ENCODE measurements at places on chromosomes 1 and 21. TPM values are rescaled to one million over a fixed set of nuclear protein-coding genes. Genes with fewer than 3 reads are reported as not detected.

SAMD11 gene
- 1.9 TPM for total RNA-seq

HHIPL2 gene
- not detected for total RNA-seq

KCTD3 gene
- 31.1 TPM for total RNA-seq

- no peak for DNase-seq
Measured at GRCh38 chr1:241963722-241964121, 6.2 kb downstream of the BECN2 start.

DNA sequence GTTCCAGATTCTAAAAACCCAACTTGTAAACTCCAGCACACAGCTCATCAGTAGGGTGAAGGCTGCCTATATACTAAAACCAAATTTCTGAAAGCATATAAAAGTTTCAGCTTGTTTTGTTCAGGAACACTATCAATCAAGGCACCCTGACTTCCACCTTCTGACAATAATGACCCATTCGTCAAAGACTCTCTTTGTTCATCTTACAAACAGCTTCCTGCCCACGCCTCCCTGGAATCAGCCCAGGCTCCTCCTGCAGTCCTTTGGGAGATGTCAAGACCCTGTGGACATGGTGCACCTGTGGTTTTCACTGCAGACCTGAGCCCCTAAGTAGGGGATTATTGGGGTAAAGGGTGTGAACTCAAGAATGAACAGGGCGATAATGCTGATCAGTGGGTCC, 178.9 kb upstream of the CAMK1G start:
- DNase-seq = no peak

TMEM82 gene
- total RNA-seq = not detected

DNA sequence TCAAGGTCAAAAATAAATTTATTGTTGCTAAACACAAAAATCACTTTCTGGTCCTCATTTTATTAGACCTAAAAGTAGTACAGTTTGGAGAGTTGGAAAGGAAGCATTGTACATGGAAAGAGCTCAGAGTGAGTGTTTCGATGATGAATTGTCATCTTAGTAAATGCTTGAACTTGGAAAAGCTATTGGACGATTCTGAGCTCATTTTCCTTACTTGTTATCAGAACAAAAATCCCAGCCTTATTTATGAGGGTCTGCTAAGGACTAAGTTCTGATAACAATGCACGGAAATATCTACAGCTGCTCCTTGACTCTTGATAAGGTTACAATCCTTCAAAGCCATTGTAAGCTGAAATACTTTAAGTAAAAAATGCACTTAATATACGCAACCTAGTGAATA, 710.0 kb upstream of the PTBP2 start:
- DNase-seq = no peak

- no peak for DNase-seq
Measured at GRCh38 chr1:16905110-16905867, 9.5 kb downstream of the RNU1-2 start.

- DNase-seq = peak; percentile 7
Measured at GRCh38 chr1:2777424-2778219, 23.9 kb downstream of the TTC34 start.

- no peak for DNase-seq
Measured at GRCh38 chr1:97919585-97920261, 1.1 kb downstream of the DPYD start.

DNA sequence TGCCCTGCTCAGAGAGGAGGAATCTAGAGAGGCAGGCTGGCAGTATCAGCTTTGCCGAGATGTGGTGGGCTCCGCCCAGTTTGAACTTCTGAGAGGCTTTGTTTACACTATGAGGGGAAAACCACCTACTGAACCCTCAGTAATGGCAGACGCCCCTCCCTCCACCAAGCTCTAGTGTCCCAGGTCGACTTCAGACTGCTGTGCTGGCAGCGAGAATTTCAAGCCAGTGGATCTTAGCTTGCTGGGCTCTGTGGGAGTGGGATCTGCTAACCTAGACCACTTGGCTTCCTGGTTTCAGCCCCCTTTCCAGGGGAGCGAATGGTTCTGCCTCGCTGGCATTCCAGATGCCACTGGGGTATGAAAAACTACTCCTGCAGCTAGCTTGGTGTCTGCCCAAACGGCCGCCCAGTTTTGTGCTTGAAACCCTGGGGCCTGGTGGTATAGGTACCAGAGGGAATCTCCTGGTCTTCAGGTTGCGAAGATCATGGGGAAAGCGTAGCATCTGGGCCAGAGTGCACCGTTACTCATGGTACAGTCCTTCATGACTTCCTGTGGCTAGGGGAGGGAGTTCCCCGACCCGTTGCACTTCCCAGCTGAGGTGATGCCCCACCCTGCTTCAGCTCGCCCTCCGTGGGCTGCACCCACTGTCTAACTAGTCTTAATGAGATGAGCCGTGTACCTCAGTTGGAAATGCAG, 43.6 kb downstream of the C21orf91 start:
- DNase-seq = no peak

NPR1 gene
- 5.3 TPM for total RNA-seq

- no peak for DNase-seq
Measured at GRCh38 chr21:44766014-44766817, 35.4 kb downstream of the UBE2G2 start.

S1PR1 gene
- total RNA-seq = 22.4 TPM

KCNK2 gene
- 4.3 TPM for total RNA-seq

OR2C3 gene
- not detected for total RNA-seq

DNA sequence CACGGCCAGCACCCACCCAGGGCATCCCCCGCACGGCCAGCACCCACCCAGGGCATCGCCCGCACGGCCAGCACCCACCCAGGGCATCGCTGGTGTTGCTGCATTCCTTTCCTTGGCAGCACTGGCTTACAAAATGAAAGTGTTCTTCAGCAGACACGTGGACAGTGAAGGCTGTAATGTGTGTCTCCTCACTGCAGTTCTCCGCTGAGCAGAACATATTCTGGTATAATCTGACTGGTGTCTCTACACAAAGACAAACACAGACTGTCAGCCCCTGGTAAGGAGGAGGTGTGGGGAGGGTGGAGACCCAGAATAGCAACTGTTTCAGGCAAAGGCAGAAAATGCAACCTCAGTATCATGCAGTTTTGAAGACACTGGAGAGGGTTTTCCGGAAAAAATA, 7.3 kb downstream of the LYPD8 start:
- no peak for DNase-seq

ZNF683 gene
- not detected for total RNA-seq

DNA sequence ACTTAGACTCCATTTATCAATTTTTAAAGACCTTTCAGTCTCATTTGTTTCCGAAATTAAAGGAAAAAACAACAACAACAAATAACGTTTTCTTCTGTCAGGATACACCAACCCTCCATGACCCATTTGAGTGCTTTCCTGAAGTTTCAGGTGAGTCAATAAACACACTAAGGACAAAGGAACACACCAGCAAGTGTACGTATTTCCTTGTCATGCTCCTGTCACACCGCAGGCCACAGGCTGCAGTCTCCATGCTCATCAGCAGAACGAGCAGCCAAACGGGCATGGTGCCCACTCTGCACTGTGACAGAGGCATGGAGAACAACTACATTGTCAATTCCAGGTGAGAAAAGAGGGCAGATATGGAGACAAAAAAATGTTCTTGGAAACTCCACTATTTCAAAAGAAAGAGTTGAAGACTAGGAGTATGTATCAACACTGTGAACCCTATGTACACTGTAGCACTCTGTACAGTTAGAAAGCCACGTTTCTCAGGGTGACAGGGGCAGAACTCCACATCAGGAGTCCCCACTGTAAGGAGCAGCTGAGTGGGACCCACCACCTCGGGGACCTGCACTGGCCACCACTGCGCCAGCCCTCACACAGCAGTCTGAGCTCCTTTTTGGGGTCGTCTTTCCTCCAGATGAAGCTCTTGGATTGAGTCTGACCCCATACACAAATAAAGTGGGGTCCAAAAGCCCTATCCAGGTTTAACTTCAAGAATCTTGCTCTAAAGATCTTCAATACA, 2.6 kb downstream of the PTTG1IP start:
- DNase-seq = no peak

SPRR2A gene
- not detected for total RNA-seq

DNA sequence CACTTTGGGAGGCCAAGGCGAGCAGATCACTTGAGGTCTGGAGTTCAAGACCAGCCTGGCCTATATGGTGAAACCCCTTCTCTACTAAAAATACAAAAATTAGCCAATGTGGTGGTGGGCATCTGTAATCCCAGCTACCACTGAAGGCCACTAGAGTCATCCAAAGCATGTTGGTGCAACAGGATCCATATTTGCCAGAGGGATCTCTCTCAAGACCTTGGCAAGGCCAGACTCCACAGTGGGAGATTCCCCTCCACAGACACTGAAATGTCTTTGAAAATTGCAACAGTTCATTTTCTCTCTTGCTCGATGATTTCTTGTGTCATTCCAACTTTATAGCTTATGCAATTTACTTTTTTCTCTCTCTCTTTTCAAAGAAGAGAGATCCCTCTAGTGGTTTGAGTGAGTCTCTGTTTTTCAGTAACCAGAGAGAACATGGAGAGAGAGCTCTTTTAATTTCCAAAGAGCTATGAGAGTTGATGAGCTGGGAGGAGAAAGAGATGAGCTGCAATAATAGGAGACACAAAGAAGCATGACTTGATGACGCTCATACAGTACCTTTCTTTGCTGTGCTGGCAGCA, 176.8 kb upstream of the USP25 start:
- DNase-seq = no peak

SH2D1B gene
- total RNA-seq = not detected
